ENCODE measurements at places on chromosomes 7 and 10. TPM values are rescaled to one million over a fixed set of nuclear protein-coding genes. Genes with fewer than 3 reads are reported as not detected.

ZNF503 gene
- not detected for total RNA-seq

- no peak for DNase-seq
Measured at GRCh38 chr10:91880310-91880709, 29.0 kb downstream of the FGFBP3 start.

GRCh38 chr10:26804418-26805393 lies 56.1 kb downstream of the ABI1 start:
- DNase-seq, result no peak

GRCh38 chr10:102141583-102142107 lies 8.8 kb downstream of the PPRC1 start:
- no peak for DNase-seq

GRCh38 chr10:97648562-97649404 lies 8.3 kb downstream of the PI4K2A start:
- DNase-seq, result peak; percentile 51

- DNase-seq, result no peak
Measured at GRCh38 chr7:134619627-134620331, 26.9 kb upstream of the BPGM start.

DNA sequence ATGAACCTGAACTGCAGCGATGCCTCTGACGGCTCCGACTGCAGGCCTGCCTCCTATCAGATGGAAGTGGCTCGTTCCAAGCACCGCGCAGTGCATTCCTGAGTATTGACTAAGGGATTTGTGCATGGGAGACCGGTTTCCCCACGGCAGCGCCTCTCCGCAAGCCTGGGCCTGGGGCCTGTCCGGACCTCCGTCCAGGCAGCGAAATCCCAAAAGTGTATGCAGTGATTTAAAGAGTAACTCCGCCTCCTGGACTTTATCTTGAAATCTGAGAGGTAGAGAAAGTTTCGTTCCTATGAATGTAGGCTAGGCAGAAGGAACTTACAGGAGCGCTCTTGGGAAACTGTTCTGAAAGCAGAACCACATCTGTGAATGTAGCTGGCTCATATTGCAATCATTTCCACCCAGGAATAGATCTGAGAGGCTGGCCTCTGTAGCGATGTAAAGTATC lies 106.2 kb upstream of the CELF2 start:
- no peak for DNase-seq

GRCh38 chr7:136053689-136054485 lies 76.7 kb upstream of the MTPN start:
- no peak for DNase-seq

DNA sequence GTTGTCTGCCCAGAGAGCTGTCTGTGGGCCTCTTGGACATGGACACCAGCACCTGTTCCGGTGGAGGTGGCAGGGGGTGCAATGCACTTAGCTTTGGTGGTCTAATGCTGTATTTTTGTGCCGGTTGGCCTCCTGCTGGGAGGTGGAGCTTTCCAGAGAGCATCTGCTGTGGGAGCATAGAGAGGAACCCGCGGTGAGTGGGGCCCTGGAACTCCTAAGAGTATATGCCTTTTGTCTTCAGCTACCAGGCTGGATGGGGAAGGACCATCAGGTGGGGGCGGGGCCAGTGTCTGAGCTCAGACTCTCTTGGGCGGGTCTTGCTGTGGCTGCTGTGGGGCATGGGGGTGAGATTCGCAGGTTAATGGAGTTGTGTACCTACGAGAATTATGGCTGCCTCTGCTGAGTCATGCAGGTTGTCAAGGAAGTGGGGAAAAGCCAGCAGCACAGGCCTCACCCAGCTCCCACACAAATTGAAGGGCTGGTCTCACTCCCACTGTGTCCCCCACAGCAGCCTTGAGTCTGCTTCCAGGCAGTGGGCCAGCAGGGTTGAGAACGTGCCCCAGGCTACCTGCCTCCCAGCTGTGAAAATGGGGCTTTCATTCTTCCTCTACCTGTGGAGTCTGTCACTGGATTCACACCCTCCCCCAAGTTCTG lies 29.0 kb downstream of the JAKMIP3 start:
- no peak for DNase-seq

GIMAP5 gene
- total RNA-seq, result 63.3 TPM

TAS2R41 gene
- not detected for total RNA-seq

OR13A1 gene
- not detected for total RNA-seq

CUBN gene
- total RNA-seq, result 1.2 TPM

PDCD11 gene
- 57.4 TPM for total RNA-seq

VAX1 gene
- total RNA-seq, result not detected

GRCh38 chr10:76404531-76404930 lies 973.1 kb downstream of the LRMDA start:
- no peak for DNase-seq

DNA sequence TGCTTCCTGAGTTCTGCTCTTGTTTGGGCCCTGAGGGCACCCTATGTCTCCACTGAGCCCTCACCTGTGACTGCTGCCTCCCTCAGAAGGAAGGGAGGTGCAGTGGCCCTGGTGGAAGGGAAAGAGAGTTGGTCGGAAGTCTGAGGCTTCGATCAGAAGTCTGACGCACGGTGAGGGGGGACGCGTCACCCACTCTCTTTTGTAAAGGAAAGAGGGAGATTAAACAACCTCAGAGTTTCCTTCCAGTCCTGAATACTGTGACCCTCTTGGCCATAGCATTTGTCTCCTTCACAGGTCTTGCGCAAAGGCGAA lies 31.4 kb upstream of the TRIM8 start:
- DNase-seq, result peak; percentile 75

All from activated CD8-positive, alpha-beta T cell treated with anti-CD3 and anti-CD28 coated beads, Interleukin-2, amount 10 ng/mL, durations not matched to agents 7 days and 5 days (primary cell).